ENCODE measurements at places on chromosomes 7 and 10.

- no peak for DNase-seq
Measured at GRCh38 chr10:82558014-82558607, 683.1 kb downstream of the NRG3 start.

- DNase-seq = no peak
Measured at GRCh38 chr7:83305027-83305426, 142.3 kb upstream of the PCLO start.

GRCh38 chr10:101710059-101710695, 15.2 kb upstream of the FBXW4 start:
- DNase-seq = no peak

- DNase-seq = no peak
Measured at GRCh38 chr7:47460251-47460989, 121.5 kb downstream of the TNS3 start.

GRCh38 chr7:42945821-42946626, 13.8 kb downstream of the MRPL32 start:
- DNase-seq = no peak

GRCh38 chr7:130145424-130146100, 59.6 kb downstream of the TMEM209 start:
- DNase-seq = no peak

DNA sequence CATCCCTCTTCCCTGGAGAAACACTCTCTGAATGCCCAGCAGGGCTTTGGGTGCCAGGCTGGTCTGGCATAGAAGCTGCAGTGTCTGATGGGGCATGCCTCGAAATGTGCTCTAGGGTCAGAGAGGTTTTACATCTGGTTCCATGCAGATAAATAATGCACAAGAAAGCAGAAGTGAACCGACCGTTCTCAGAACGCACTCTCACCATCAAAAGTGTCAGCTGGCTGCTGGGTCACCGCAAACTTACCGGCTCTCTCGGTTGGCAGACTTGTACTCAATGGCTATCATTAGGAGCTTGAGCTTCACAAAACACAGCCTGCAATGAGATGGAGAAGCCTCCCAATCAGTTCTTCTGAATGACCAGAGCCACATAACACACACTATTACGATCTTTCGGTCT, 610.0 kb downstream of the KCNMA1 start:
- no peak for DNase-seq

DNA sequence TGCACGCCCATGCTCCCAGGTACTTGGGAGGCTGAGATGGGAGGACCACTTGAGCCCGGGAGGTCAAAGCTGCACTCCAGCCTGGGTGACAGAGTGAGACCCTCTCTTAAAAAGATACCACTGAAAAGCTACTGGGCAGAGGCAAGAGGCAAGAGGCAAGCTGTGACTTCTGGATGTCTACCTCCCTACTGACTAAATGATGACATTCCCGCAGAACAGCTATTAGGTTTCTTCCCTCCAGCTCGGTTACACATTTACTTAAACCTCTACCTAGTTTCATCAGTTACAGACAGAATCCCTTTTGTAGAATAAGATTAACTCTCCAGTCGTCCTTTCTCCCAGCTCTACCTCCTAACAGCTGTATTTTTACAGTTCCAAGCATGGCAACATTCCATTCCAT, 21.2 kb downstream of the RHEB start:
- DNase-seq = no peak

- no peak for DNase-seq
Measured at GRCh38 chr10:78312197-78313047, 278.8 kb downstream of the RPS24 start.

DNA sequence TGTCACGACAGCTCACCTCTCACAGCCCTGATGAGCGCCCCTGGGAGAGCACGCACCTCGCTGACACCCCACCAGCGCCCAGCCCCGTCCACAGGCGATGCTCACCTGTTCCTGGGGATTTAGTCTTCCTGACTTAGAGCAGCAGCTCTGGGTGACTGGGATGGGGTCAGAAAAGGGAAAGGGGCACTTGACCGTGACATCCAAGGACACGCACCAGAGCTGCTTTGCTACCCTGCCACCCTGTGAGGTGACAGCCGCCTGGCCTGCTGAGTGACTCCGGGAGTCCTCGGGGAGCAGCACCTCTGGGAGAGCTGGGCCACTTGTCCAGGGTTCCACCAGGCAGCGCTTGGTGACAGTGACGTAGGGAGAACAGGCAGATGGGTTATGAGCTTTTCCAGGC, 148.2 kb downstream of the PRKAG2 start:
- DNase-seq = no peak
